T-helper 17 cell (primary cell): ENCODE measurements at places on chromosomes 12 and 14. TPM values are rescaled to one million over a fixed set of nuclear protein-coding genes. Genes with fewer than 3 reads are reported as not detected.

GRCh38 chr14:101034986-101035385, 131.5 kb upstream of the RTL1 start:
- H3K4me1 ChIP-seq, result peaks cover 2% of the 10 kb centered on the region
- peaks cover 15% of the 10 kb centered on the region for H3K27me3 ChIP-seq

Gene ANO6
- 32.2 TPM for total RNA-seq

Gene KCNH3
- 3.1 TPM for total RNA-seq

Gene ADCK1
- total RNA-seq, result 5.1 TPM

- H3K27ac ChIP-seq, result no peak overlapping the region
- no peak overlapping the region for H3K4me3 ChIP-seq
- H3K4me1 ChIP-seq, result no peaks in the 10 kb centered on the region
Observed at GRCh38 chr12:131428091-131428685, 282.7 kb upstream of the SFSWAP start.

Gene ING4
- total RNA-seq, result 28.1 TPM

GRCh38 chr14:72554401-72554800, 339.5 kb downstream of the DPF3 start:
- peaks cover 6% of the 10 kb centered on the region for H3K4me1 ChIP-seq
- H3K36me3 ChIP-seq, result no peaks in the 10 kb centered on the region
- no peak for DNase-seq
- H3K27ac ChIP-seq, result no peak overlapping the region
- peaks cover 44% of the 10 kb centered on the region for H3K27me3 ChIP-seq
- no peak overlapping the region for H3K4me3 ChIP-seq

Gene TMEM30B
- total RNA-seq, result 3.5 TPM
